ENCODE measurements at places on chromosomes 11 and 22.

- no peak for DNase-seq
These were observed 118.3 kb downstream of the VPREB1 start for GRCh38 chr22:22362936-22363335.

DNA sequence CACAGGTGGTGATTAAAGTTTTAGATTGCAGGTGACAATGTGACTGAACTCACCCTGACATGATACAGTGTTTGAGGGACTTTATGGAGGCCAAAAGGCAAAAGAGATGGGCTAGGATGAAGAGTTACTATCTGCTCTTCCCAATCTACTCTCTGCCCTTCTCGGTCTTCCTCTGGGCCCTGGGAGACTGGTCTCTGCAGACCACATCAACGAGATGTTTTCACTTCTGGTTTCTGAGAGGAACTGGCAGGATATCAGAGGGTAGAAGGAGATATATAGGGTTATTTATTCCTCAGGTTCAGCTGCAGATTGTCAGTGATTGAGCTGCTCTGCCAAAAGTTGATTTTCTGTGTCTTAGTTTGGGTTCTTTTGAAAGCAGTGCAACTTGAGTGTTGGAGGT lies 32.4 kb upstream of the CD44 start:
- DNase-seq = no peak

GRCh38 chr11:117997406-117997805 lies 11.2 kb downstream of the IL10RA start:
- no peak for DNase-seq

DNA sequence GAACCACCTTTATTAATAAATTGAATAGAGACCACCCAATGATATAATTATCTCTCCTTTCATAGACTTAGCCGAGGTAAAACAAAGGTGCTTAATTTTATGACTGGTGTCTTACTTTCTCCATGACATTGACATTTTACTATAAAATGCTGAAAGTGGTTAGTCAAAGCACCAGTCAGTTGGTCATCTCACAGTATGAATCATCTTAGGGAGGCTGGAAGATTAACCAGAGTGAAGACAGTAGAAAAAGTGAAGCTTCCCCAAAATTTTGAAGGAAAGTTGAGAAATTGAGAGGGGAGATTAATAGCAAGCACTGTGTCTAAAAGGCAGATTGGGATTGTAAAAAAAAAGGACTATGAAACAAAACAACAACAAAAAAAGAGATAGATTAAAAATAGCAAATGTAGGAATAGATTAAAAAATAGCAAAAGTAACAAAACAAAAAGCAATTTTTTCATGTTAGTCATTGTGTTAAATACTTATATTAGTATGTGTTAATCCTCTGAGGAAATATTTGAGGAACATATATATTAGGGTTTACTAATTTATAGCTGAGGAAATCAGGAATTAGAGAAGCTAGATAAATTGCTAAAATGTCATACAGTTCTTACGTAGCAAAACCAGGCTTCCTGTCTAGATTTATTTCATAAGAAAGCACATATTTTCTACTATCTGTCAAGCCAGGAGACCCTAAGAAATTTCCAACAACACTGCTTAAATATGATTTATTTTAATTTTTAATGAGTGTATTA lies 557.3 kb upstream of the ANO5 start:
- DNase-seq = no peak

DNA sequence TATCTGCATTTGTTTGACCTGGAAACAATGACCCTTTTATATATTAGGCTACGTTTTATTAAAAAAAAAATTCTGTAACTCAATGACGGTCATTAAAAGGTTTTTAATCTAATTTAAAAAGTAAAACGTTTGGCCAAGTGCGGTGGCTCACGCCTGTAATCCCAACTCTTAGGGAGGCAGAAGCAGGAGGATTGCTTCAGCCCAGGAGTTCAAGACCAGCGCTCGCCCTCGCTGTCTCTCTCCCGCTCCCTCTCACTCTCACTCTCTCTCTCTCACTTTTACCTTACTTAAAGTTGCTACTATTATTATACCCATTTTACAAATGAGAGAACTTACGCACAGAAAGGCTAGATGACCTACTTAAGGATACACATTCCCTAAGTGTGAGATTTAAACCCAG lies 814 bp upstream of the NARS2 start:
- no peak for DNase-seq

DNA sequence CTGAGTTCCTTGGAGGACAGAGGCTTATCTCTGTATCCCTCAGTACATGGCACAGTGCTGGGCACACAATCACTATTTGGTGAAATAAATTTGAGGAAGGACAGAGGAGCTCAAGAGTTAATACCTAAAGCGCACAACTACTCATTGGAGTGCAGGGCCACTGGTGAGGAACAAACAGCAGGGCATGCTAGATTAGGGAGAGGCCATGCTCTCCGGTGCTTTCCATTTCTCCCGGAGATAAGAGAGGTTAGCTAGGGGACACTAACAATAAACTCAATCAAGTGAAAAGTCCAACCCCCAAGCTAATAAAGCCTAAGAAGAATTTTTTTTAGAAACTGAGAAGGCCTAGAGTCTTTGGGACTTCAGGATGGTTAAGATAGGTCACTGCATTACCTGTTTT lies 29.1 kb downstream of the NFRKB start:
- no peak for DNase-seq

- DNase-seq = no peak
These were observed 13.8 kb upstream of the DDB2 start for GRCh38 chr11:47201015-47201414.

- DNase-seq = no peak
These were observed 50.0 kb upstream of the SYT13 start for GRCh38 chr11:45336136-45336535.

DNA sequence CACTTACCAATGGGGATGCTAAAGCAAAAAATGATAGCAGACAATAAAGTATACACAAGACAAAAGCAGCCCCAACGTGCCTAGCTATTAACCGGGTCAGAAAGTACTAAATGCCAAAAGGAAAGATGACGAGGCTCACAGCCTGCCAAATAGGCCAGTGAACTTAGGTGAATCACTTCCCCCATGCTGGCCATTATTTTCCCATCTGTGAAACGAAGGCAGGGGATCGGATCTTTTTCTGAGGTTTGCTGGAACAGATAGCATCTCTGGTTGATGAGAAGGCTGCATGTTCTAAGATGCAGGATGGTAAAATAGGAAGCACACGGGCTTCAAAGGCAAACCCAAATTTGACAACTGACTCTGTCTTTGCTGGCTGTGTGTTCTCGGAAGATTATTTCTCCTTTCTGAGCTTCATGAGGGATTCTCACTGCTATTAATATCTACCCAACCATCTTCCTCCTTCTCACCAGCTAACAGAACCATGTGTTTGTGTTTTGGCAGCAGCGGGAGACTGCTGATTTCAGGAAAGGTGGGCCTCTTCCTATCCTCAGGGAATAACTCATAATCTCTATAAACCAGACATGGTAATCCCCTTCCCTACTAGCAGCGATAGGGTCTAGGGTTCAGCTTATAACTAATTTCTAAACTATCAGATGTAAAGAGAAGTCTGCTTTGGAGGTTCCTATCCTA lies 390.7 kb downstream of the LARGE1 start:
- no peak for DNase-seq

GRCh38 chr22:48354096-48354495 lies 1473.6 kb downstream of the BRD1 start:
- DNase-seq = no peak

DNA sequence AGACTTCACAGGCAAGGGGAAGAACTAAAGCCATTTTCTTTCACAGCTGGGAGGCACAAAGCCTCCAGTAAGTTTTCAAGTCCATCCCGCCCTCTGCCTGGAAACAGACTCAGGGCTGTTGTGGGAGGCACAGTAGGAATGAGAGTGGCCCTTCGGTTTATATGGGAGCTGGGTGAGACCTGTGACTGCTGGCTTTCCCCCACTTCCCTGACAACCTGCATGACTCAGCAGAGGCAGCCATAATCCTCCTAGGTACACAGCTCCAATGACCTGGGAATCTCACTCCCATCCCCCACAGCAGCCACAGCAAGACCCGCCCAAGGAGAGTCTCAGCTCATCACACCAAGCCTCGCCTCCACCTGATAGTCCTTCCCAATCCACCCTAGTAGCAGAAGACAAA lies 12.1 kb upstream of the TMEM45B start:
- DNase-seq = no peak

- no peak for DNase-seq
These were observed 8.4 kb downstream of the VWA5A start for GRCh38 chr11:124123622-124124021.

- DNase-seq = no peak
These were observed 2.4 kb downstream of the TRMT112 start for GRCh38 chr11:64314805-64315561.
